ENCODE measurements at places on chromosomes 2 and 18. TPM values are rescaled to one million over a fixed set of nuclear protein-coding genes. Genes with fewer than 3 reads are reported as not detected.

Gene KYNU
- total RNA-seq: 4.4 TPM

Gene AKAIN1
- total RNA-seq: not detected

Gene LIMS3
- total RNA-seq: 0.48 TPM

Gene DES
- under 0.01 TPM for total RNA-seq

Gene SLC19A3
- total RNA-seq: 1.0 TPM

Gene STRADB
- total RNA-seq: 39.3 TPM

Gene ABCA12
- under 0.01 TPM for total RNA-seq

Gene CEP68
- total RNA-seq: 5.2 TPM

Gene SERPINB4
- total RNA-seq: 0.64 TPM

Gene SLC4A5
- 0.48 TPM for total RNA-seq

Gene LRRTM4
- total RNA-seq: not detected

Gene DNER
- 4.8 TPM for total RNA-seq

Gene GALNT13
- 0.78 TPM for total RNA-seq

Gene NDUFS1
- total RNA-seq: 89.9 TPM

Gene APCDD1
- total RNA-seq: 20.5 TPM

Gene ALLC
- not detected for total RNA-seq

Gene EPC2
- 23.0 TPM for total RNA-seq

Gene CCDC74A
- 17.2 TPM for total RNA-seq

Gene ZBTB7C
- not detected for total RNA-seq

Gene ANKRD30B
- not detected for total RNA-seq

Gene TPO
- not detected for total RNA-seq

Gene PPP1R1C
- total RNA-seq: 0.96 TPM

Gene MYO3B
- not detected for total RNA-seq

Gene NAT8
- total RNA-seq: not detected

Gene CFLAR
- total RNA-seq: 62.8 TPM

Gene STARD6
- total RNA-seq: not detected

Gene GPR75
- 0.52 TPM for total RNA-seq

Gene STAT4
- 0.64 TPM for total RNA-seq

Gene GREB1L
- under 0.01 TPM for total RNA-seq

Gene GPBAR1
- 0.26 TPM for total RNA-seq

Gene UNC80
- total RNA-seq: not detected

Gene POU3F3
- 0.39 TPM for total RNA-seq

Gene COLEC11
- total RNA-seq: 3.5 TPM

Gene CAPG
- total RNA-seq: 108 TPM

Gene DNAJC27
- total RNA-seq: 2.1 TPM

Gene C2orf15
- total RNA-seq: not detected

Gene REG1A
- total RNA-seq: not detected

Gene PTH2R
- not detected for total RNA-seq

Gene SETBP1
- 10.4 TPM for total RNA-seq

Gene MAP3K19
- total RNA-seq: not detected

Gene SPEG
- 8.5 TPM for total RNA-seq

Gene TMEM178A
- 1.8 TPM for total RNA-seq

Gene CCDC121
- 0.40 TPM for total RNA-seq

Gene HTR2B
- not detected for total RNA-seq

Gene POTEI
- total RNA-seq: not detected

Gene CCDC74B
- 5.4 TPM for total RNA-seq

Gene ABCG8
- not detected for total RNA-seq

Gene ECEL1
- total RNA-seq: not detected

Gene HRH4
- total RNA-seq: not detected

Gene RGPD8
- 0.56 TPM for total RNA-seq

Gene HNRNPA3
- 31.0 TPM for total RNA-seq

Gene LAMA1
- total RNA-seq: 16.0 TPM

Gene IL36G
- not detected for total RNA-seq

Gene NFATC1
- 7.6 TPM for total RNA-seq

Gene PLGLB2
- total RNA-seq: 0.32 TPM

Gene SKA1
- 3.7 TPM for total RNA-seq

Gene PPP3R1
- 29.9 TPM for total RNA-seq

Gene ALPP
- not detected for total RNA-seq

Measured in epithelial cell of alveolus of lung (primary cell).